H9 (cell line): ENCODE measurements at places on chromosomes 4 and X. TPM values are rescaled to one million over a fixed set of nuclear protein-coding genes. Genes with fewer than 3 reads are reported as not detected.

Gene RAB41
- total RNA-seq: not detected in 2 replicates

Gene PLS3
- 315 TPM in 2 replicates for total RNA-seq

Gene GPC4
- 416 and 418 TPM in 2 replicates for total RNA-seq

Gene PTPN13
- total RNA-seq: 32.7 and 34.9 TPM in 2 replicates

Gene PAGE2B
- not detected in 2 replicates for total RNA-seq

Gene CSAG3
- not detected in 2 replicates for total RNA-seq

Gene NLGN3
- 3.5 and 3.6 TPM in 2 replicates for total RNA-seq

Gene CSAG1
- not detected in 2 replicates for total RNA-seq

Gene GIMD1
- total RNA-seq: not detected in 2 replicates

Gene TMEM31
- total RNA-seq: 0.55 and 0.64 TPM in 2 replicates

Gene MAGEB1
- 0.17 and 0.18 TPM in 2 replicates for total RNA-seq

Gene PRKX
- 98.8 and 108 TPM in 2 replicates for total RNA-seq

Gene MAGEA12
- total RNA-seq: not detected in 2 replicates

Gene CTAG1B
- not detected in 2 replicates for total RNA-seq

Gene DIPK2B
- not detected in 2 replicates for total RNA-seq

Gene MND1
- total RNA-seq: 20.5 and 21.0 TPM in 2 replicates

Gene FGF2
- total RNA-seq: 95.2 and 99.0 TPM in 2 replicates

Gene MAGEB2
- 0.13 and 0.18 TPM in 2 replicates for total RNA-seq

Gene GCNA
- total RNA-seq: 0.48 and 0.96 TPM in 2 replicates

Gene TLR8
- total RNA-seq: not detected in 2 replicates

Gene EDA
- 7.7 and 8.1 TPM in 2 replicates for total RNA-seq

Gene RAB28
- 17.7 and 19.8 TPM in 2 replicates for total RNA-seq

Gene ASB11
- not detected in 2 replicates for total RNA-seq

Gene PPP4R3C
- not detected in 2 replicates for total RNA-seq

Gene GK2
- total RNA-seq: not detected in 2 replicates

Gene SLC6A14
- not detected in 2 replicates for total RNA-seq

Gene USP26
- total RNA-seq: not detected in 2 replicates

Gene GAGE12F
- total RNA-seq: not detected in 2 replicates
